ENCODE measurements at places on chromosomes 3 and 15.

GRCh38 chr3:53111822-53112221 is 18.4 kb downstream of the RFT1 start:
- DNase-seq, result no peak

GRCh38 chr3:126535636-126536035 is 11.7 kb downstream of the CHST13 start:
- no peak for DNase-seq

- DNase-seq, result no peak
Measured at GRCh38 chr3:3927965-3928364, 128.7 kb downstream of the LRRN1 start.

DNA sequence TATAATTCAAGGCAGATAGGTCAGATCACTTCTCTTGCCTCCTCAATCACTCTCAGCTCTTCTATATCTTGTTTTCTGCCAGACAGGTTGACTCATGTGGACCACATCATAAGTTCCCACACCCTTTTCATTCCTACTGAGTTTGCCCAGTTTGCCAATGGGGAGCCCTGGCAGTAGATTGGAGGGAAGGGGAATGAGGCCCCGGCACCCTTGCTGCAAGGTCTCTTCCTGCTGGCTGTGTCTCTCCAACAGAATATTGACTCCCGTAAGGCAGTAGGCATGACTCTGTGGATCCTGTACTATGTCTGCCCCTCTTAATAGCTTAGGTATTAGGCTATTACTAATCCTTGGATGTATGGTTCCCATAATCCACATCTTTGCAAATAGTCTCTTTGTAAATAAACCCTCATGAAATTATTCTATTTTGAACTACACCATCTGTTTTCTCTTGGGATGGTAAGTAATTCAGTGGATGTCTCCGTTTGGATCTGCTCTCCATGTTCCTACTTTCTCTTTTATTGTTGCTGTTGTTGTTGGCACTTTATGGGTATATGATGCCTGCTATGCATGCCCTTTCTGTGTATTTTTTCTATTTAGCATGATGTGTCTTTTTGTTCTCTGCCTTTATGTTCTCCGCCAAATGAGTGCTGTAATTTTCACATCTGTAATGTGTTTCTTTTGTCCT is 65.5 kb upstream of the DCBLD2 start:
- DNase-seq, result no peak

DNA sequence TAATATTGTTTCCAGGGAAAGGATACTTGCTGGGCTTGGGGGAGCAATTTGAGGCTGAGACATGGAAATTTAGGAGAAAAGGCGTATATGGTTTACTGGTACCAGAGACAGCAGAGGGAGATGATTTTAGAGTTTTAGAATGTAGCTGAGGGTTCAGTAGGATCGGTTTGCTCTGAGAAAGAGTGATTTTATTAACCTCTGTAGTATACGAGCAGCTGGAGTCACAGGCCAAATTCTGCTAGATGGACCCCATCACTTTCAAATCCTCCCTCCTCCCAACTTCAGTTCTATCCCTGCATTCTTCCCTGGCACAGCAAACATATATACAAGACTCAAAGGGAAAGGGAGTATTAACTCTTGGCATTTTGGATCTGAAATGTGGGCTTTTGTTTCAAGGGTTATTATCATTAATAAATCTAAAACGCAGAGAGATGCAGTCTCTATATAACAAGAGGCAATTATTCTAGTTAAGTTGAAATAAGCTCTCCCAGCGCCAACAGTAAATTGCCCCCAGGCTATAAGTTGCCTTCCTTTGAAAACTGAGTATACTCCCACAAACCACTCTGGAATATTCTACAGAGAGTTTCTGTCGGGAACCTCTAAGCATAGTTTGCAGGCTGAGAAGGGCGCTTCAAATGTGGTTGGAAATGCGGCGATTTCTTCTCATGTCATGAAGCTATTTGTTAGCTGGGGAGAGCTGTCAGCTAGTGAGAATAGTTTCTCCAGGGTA is 5.4 kb downstream of the CRABP1 start:
- DNase-seq, result no peak

DNA sequence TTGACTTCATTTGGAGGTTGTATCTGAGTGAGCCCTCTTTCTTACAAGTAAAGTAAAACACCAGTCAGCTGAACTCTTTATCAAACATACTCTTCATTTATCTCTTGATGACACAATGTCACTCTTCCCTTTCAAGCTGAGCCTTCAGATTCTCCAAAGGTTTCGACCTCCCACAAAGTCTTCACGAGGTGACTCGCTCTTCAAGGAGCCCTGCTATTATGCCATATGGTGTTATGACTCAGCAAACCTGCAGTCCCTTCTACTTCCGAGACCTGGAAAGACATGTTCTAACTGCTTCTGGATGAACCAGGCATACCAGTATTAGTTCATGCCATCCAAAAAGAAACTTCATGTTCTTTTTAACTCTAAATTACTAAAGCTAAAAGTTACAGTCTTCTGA is 23.1 kb downstream of the AADAC start:
- DNase-seq, result no peak

GRCh38 chr15:70799667-70800450 is 36.5 kb upstream of the UACA start:
- DNase-seq, result no peak

GRCh38 chr3:13873818-13874217 is 6.1 kb downstream of the WNT7A start:
- no peak for DNase-seq

GRCh38 chr3:196399485-196399945 is 32.7 kb downstream of the UBXN7 start:
- DNase-seq, result no peak

GRCh38 chr15:46296002-46296401 is 661.2 kb downstream of the SQOR start:
- no peak for DNase-seq

DNA sequence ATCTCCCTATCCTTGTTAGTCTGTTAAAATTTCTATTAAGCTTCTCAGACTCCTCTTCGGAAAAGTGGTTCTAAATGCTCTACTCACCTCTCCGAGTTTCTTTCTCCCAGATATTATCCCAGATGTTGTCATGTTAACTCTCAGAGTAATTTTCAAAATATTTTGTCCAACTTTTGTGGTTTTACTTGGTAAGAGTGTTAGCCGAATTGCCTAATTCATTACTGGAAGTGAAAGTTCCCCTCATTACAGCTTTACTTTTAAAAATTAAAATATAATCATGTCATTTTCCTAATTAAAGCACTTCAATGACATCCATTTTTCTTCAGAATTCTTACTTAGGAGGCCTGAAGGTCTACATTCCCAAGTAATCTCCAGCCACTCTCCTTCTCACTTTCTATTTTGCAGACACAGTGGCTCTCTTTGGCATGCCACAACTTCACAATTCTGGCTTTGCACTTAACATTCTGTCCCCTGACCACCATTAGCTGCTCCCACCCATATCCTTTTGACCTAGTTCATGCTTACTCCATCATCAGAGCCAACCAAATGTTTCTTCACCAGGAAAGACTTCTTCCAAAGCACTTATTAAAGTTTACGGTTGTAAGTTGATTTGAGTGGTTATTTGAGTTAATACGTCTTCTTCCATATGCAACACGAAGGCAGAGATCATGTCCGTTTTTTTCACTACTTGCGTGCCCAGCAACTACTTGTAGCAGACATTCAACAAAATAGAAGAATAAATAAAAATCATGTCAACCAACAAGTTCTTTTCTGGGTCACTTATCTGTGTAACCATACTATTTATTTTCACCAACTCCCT is 10.2 kb upstream of the TIPARP start:
- DNase-seq, result no peak

- no peak for DNase-seq
Measured at GRCh38 chr3:52834871-52835501, at the start of gene MUSTN1. MUSTN1 (minus strand) TSS chr3:52835019; CDS start chr3:52834948, 71 bp downstream.

DNA sequence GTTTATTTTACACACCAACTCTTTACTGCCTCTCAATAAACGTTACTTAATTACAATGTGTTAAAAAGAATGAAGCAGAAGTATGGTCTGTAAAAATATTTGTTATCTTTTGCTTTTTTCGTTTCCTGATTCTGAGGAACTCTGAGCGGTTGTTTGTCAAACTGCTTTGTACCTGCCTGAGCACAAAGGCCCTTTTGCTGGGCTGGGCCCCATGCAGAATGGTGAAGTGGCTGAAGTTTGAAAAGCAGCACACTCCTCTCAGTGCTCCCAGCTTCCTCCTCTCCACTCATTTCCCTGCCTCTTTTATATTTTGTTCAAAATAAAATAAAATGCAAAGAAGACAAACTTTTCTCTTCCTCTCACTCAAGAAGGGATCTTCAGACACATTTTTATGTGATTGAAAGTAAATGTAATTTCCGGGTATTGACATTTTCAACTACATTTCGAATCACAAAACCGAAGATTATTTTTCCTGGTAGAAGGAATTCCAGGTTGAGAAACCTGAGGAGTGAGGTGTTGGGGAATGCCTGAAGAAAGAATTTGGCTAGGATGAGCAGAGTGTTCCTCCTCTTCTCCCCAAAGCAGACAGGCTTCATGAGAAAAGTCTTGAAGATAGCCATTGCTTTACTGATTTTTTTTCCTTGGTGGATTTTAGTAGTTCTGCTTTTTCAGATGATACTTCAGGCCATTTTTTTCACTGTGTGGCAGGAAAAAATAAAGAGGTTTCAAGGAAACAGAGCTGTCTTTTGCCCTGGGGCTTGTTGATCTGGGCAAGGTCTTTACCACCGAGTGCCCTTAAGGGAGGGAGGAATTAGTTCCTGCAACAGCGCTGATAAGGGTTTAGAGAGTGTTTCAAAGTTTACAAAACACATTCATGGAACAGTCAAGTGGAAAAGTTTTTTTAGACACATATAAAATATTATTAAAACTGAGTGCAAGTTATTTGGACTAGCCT is 229.8 kb downstream of the NFKBIZ start:
- DNase-seq, result no peak

- DNase-seq, result no peak
Measured at GRCh38 chr3:17412950-17413530, 329.4 kb downstream of the TBC1D5 start.
